WTC11 (cell line): ENCODE measurements at places on chromosomes 3 and 15.

GRCh38 chr15:85276921-85277320 lies 103.5 kb upstream of the AKAP13 start:
- H3K27me3 ChIP-seq = no peaks in the 10 kb centered on the region
- H3K27ac ChIP-seq = no peak overlapping the region
- DNase-seq = no peak
- no peaks in the 10 kb centered on the region for H3K36me3 ChIP-seq

- no peak overlapping the region for H3K4me3 ChIP-seq
- H3K36me3 ChIP-seq = no peaks in the 10 kb centered on the region
- peaks cover 18% of the 10 kb centered on the region for H3K4me1 ChIP-seq
- no peak overlapping the region for H3K27ac ChIP-seq
- DNase-seq = no peak
These were observed 92.1 kb upstream of the GADL1 start for GRCh38 chr3:30986551-30986950.

DNA sequence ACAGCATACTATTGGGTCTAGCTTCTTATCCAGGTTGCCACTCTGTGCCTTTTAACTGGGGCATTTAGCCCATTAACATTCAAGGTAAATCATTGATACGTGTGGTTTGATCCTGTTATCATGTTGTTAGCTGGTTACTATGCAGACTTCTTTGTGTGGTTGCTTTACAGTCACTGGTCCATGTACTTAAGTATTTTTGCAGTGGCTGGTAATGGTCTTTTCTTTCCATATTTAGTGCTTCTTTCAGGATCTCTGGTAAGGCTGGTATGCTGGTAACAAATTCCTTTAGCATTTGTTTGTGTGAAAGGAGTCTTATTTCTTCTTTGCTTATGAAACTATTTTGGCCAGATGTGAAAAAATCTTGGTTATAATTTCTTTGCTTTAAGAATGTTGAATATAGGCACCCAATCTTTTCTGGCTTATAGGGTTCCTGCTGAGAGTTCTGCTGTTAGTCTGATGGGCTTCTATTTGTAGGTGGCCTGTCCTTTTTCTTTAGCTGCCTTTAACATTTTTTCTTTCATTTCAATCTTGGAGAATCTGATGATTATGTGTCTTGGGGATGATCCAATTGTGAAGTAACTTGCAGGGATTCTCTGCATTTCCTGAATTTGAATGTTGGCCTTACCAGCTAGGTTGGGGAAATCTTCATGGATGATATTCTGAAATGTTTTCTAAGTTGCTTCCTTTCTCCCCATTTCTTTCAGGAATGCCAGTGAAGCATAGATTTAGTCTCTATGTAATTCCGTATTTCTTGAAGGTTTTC lies 39.3 kb downstream of the CCR1 start:
- H3K4me1 ChIP-seq = no peaks in the 10 kb centered on the region
- peaks cover 15% of the 10 kb centered on the region for H3K27me3 ChIP-seq
- no peak overlapping the region for H3K4me3 ChIP-seq
- no peak overlapping the region for H3K27ac ChIP-seq
- DNase-seq = no peak

GRCh38 chr15:79724312-79724711 lies 172.5 kb downstream of the MTHFS start:
- no peak for DNase-seq
- H3K4me3 ChIP-seq = no peak overlapping the region
- no peaks in the 10 kb centered on the region for H3K4me1 ChIP-seq
- no peak overlapping the region for H3K27ac ChIP-seq
- H3K27me3 ChIP-seq = no peaks in the 10 kb centered on the region

- H3K27me3 ChIP-seq = peaks cover 8% of the 10 kb centered on the region
- H3K27ac ChIP-seq = peak overlapping the region; percentile 45; the same call in 1 of the 2 replicates
- H3K4me3 ChIP-seq = peak overlapping the region; percentile 6; the same call in 1 of the 2 replicates
- no peak for DNase-seq
- peaks cover 48% of the 10 kb centered on the region for H3K4me1 ChIP-seq
These were observed 97.5 kb downstream of the CHDH start for GRCh38 chr3:53748512-53749271.

- no peaks in the 10 kb centered on the region for H3K4me1 ChIP-seq
- H3K4me3 ChIP-seq = no peak overlapping the region
- H3K27me3 ChIP-seq = no peaks in the 10 kb centered on the region; the same call in 1 of the 2 replicates
- DNase-seq = no peak
These were observed 45.6 kb downstream of the SENP2 start for GRCh38 chr3:185631508-185632206.

DNA sequence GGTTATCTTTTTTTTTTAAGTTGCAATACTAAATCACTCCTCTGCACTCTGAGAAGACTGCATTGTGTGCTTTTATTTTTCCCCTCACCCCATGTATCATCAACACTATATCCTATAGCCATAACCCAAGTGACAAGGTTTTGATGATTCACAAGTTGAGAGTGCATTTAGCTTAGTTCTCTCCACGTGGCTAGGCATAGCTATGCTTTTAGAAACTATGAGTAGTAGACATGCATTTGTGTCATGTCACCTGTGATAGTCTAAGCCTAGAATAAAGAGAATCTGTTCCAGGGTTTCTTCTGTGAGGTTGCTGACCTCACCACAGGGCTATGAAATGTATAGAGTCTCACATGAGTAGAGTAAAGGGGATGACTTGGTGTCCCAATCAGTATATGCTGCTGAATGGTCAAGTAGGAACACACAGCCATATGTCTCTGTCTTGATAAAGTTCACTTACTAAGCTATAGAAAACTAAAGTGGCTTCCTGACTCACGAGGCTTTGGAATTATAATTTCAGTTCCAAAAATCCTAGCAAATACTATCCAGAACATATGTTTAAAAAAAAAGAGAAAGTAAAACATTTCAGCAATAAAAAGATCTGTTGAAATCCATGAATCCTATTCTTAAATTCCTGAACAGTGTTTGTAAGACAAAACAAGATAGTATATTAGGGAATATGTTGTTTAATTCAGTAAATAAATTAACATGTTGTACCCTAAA lies 206.3 kb downstream of the LSAMP start:
- DNase-seq = no peak
- H3K36me3 ChIP-seq = no peaks in the 10 kb centered on the region
- no peak overlapping the region for H3K27ac ChIP-seq
- no peaks in the 10 kb centered on the region for H3K27me3 ChIP-seq
- H3K4me1 ChIP-seq = peaks cover 6% of the 10 kb centered on the region
- no peak overlapping the region for H3K4me3 ChIP-seq

GRCh38 chr15:60913900-60914299 lies 315.2 kb downstream of the RORA start:
- no peak overlapping the region for H3K4me3 ChIP-seq
- H3K36me3 ChIP-seq = no peaks in the 10 kb centered on the region
- no peaks in the 10 kb centered on the region for H3K27me3 ChIP-seq
- H3K4me1 ChIP-seq = peaks cover 52% of the 10 kb centered on the region

GRCh38 chr3:172726380-172726779 lies 15.5 kb upstream of the NCEH1 start:
- H3K4me1 ChIP-seq = no peaks in the 10 kb centered on the region
- no peaks in the 10 kb centered on the region for H3K27me3 ChIP-seq
- H3K27ac ChIP-seq = no peak overlapping the region
- H3K4me3 ChIP-seq = no peak overlapping the region

GRCh38 chr3:178369006-178369405 lies 167.2 kb upstream of the KCNMB2 start:
- no peaks in the 10 kb centered on the region for H3K36me3 ChIP-seq
- no peaks in the 10 kb centered on the region for H3K4me1 ChIP-seq
- H3K27me3 ChIP-seq = no peaks in the 10 kb centered on the region
- no peak overlapping the region for H3K27ac ChIP-seq
- no peak for DNase-seq
- H3K4me3 ChIP-seq = no peak overlapping the region

DNA sequence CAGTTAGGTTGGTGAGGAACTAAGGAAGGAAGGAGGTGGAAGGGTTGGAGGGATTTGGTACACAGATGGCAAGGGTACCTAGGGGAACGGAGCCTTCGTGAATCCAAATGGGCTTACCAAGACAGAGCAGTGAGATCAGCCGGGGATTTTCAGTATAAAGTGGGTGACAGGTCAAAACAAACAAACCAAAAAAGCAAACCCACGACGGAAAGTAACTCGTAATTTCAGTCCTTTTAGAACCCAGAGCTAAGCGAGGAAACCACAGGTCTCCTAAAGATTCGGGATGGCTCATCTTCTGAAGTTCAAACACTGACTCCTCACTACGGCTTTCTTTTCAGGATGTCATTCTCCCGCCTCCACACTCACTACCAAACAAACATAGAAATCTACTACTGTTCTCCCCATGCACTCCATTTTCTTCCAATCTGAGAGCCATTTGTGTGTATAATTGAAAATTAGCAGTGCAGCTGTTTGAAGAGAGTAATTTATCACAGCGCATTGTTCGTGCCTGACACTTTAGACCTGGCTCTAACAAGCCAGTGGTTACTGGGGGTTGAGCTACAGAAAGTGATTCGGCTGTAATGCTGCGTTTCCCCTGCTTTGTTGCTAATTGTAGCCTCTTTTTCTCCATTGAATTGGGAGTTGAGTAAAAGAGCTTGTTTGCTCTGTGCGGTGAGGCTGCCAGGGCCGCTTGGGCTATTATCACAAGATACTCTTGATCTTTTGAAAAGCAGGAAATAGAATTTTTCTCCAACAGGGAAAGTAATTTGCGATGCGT lies 64.7 kb upstream of the CCDC39 start:
- DNase-seq = no peak
- H3K4me3 ChIP-seq = peak overlapping the region; percentile 8; the same call in 1 of the 2 replicates
- peaks cover 28% of the 10 kb centered on the region for H3K4me1 ChIP-seq

- peaks cover 7% of the 10 kb centered on the region for H3K4me1 ChIP-seq
- H3K27ac ChIP-seq = no peak overlapping the region
- no peak overlapping the region for H3K4me3 ChIP-seq
- no peak for DNase-seq
These were observed 779.0 kb downstream of the SQOR start for GRCh38 chr15:46413799-46414198.

GRCh38 chr15:78405336-78405924 lies 32.6 kb upstream of the IREB2 start:
- H3K27ac ChIP-seq = no peak overlapping the region
- 0 out of 2 replicates have a peak, but pooled peaks cover 6% of the 10 kb centered on the region for H3K4me1 ChIP-seq
- no peaks in the 10 kb centered on the region for H3K36me3 ChIP-seq
- peak overlapping the region; percentile 25; the same call in 1 of the 2 replicates for H3K4me3 ChIP-seq
- peak; percentile 34 for DNase-seq

DNA sequence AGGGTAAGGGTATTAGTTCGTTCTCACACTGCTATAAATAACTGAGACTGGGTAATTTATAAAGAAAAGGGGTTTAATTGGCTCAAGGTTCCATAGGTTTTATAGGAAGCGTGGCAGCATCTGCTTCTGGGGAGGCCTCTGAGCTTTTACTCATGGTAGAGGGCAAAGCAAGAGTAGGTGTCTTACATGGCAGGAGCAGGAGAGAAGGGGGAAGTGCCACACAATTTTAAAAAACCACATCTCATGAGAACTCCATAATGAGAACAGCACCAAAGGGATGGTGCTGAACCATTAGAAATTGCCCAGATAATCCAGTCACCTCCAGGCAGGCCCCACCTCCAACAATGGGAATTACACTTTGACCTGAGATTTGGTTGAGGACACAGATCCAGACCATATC lies 12.2 kb downstream of the RNF111 start:
- DNase-seq = no peak
- H3K4me1 ChIP-seq = no peaks in the 10 kb centered on the region
- H3K4me3 ChIP-seq = no peak overlapping the region
- H3K27ac ChIP-seq = no peak overlapping the region
- H3K36me3 ChIP-seq = no peaks in the 10 kb centered on the region

GRCh38 chr3:52707585-52707984 lies 1.7 kb downstream of the SPCS1 start:
- no peak for DNase-seq
- peaks cover 16% of the 10 kb centered on the region for H3K36me3 ChIP-seq
- H3K4me1 ChIP-seq = peaks cover 13% of the 10 kb centered on the region
- peak overlapping the region; percentile 96 for H3K4me3 ChIP-seq

DNA sequence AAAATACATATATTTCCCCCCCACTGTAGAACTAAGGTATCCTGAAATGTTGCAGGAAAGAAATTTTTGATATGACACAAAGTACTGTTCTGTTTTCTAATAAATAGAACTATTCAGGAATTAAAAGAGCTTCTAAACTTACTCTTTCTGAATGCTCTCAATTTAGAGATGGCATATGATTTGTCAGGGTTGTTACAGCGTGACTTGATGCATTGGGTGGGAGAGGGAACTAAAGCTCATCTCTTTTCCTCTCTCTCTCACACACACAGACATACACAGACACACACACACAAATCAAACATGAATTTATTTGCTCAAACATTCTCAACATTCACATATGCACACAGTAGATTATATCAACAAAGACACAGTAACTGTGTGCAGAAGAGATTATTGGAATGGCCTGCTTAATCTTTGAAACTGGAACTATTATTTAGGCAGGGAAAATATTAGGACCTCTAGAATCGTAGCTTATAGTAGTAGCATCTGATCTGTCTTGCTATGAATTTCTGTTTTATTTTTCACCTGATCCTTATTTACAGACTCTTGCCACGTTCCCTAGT lies 807.4 kb upstream of the GBE1 start:
- no peak for DNase-seq
- H3K4me3 ChIP-seq = no peak overlapping the region
- H3K36me3 ChIP-seq = no peaks in the 10 kb centered on the region
- H3K27ac ChIP-seq = no peak overlapping the region
- H3K27me3 ChIP-seq = no peaks in the 10 kb centered on the region
- peaks cover 3% of the 10 kb centered on the region; the same call in 1 of the 2 replicates for H3K4me1 ChIP-seq

- DNase-seq = no peak
- no peaks in the 10 kb centered on the region for H3K4me1 ChIP-seq
- H3K27ac ChIP-seq = no peak overlapping the region
- H3K4me3 ChIP-seq = no peak overlapping the region
These were observed 11.3 kb downstream of the CISH start for GRCh38 chr3:50600141-50600753.

DNA sequence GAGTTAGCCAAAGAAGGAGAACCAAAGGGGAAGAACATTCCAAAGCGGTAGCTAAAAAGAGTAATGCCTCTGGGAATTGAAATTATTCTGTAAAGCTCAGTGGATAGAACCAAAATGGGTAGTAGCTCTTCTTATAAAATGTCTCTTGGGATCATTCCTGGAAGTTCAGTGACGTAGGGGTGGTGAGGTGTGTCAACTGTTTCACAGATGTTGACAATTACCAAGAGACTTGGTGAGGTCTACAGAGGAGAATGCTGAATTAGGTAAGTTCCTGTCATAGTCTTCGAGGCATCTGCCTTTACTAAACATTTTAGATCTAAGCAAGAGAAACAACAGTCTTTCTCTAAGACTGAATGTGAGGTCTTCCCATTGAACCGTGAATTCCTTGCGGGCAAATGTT lies 67.8 kb downstream of the TPRG1 start:
- no peaks in the 10 kb centered on the region; the same call in none of the 2 replicates for H3K27me3 ChIP-seq
- H3K4me3 ChIP-seq = no peak overlapping the region
- H3K36me3 ChIP-seq = peaks cover 12% of the 10 kb centered on the region
- H3K27ac ChIP-seq = no peak overlapping the region

GRCh38 chr15:32851572-32851971 lies 133.8 kb downstream of the GREM1 start:
- H3K27ac ChIP-seq = no peak overlapping the region
- no peaks in the 10 kb centered on the region for H3K36me3 ChIP-seq
- H3K4me1 ChIP-seq = peaks cover 17% of the 10 kb centered on the region
- no peak for DNase-seq
- no peak overlapping the region for H3K4me3 ChIP-seq

- H3K27ac ChIP-seq = peak overlapping the region; percentile 58
- H3K4me3 ChIP-seq = no peak overlapping the region; the same call in 1 of the 2 replicates
- peaks cover 5% of the 10 kb centered on the region for H3K27me3 ChIP-seq
- no peaks in the 10 kb centered on the region for H3K36me3 ChIP-seq
These were observed 375.1 kb downstream of the FOXP1 start for GRCh38 chr3:71208211-71209095.
